ENCODE measurements at places on chromosomes 1 and 21.

DNA sequence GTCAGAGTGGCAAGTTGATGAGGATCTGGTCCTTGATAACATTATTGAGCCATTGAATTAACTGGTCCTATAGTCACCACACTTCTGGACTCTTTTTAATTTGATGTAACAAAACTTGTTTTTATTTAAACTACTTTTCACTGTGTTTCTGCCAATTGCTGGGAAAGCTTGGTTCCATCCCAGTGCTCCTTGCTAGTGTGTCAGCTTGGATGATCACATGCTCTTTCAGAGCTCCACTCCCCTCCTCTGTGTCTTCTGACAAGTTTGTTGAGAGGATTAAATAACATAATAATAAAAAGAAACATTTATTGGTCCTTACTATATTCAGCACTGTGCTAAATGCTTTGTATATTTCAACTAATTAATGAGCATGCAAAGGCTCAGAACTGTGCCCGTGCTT, 448.5 kb upstream of the B3GALT2 start:
- no peak for DNase-seq

DNA sequence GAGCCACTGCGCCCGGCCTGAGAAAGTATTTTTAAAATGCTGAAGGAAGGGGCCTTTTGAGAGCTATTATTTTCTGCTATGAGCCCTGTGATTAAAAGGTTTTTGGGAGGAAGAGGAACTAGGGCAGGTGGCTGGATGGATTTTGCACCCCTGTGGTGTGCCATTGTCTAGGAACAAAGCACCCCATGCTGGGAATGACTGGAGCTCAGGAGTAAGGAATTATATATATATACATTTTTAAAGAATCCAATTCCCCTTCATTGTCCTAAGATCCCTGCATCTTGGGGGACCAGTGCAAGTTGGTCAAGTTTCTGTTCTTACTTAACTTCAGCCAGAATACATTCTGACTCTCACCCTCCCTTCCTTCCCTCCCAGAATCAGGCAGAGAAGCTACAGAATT, 91.6 kb downstream of the ZNF648 start:
- DNase-seq, result no peak

- DNase-seq, result no peak
Measured at GRCh38 chr1:45669379-45669778, 17.0 kb downstream of the GPBP1L1 start.

GRCh38 chr1:200628223-200628881, 7.8 kb upstream of the KIF14 start:
- peak; percentile 9 for DNase-seq

- DNase-seq, result no peak
Measured at GRCh38 chr1:94143809-94144176, 22.8 kb upstream of the ABCA4 start.

DNA sequence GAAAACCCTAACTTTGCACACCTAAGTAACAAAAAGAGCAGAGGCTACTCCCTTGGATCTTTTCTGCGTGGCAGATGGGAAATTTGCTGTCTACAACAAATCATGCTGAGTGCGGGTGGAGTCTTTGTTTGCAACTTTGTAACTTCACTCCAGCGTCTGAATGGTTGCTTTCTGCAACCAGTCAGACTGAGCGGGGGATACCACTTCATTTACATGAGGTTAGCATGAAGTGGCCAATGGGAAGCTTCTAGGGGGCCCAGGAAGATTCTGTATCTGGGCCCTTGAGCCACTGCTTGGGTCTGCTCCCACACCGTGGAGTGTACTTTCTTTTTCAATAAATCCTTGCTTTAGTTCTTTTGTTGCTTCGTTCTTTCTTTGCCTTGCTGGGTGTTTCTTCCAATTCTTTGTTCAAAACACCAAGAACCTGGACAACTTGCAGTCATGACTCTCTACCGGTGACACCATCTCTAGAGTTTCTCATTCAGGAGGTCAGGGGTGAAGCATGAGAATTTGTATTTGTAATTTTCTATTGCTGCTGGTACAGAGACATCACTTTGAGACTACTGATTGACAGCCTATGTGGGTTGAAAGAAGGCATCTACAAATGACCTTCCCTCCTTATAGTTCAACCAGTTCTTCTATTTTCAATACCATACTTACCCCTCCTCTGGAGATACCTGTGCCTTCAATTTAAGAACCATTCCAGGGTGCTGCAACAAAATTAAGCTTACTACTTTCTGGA, 55.8 kb upstream of the RC3H1 start:
- DNase-seq, result no peak

DNA sequence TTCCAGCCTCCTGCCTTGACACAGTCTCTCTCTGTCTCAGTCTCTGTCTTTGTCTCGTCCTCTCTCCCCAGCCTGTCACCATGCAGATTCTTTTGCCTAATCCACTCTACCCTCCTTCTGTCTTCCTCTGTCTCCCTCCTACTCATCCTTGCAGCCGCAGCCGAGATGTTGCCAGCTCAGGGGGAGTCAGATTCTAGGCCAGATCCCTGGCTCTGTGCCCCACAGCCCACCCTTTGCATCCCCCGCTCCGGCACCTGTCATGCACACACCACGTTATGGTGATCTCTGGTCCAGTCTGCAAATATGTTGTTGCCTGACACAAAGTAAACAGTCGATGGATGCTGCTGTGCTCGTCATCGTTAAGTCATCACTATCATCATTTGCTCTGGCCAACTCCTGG, 35.5 kb upstream of the IGSF21 start:
- DNase-seq, result no peak

- no peak for DNase-seq
Measured at GRCh38 chr1:19063122-19063521, 106.6 kb upstream of the IFFO2 start.

- no peak for DNase-seq
Measured at GRCh38 chr1:119632841-119633240, 15.2 kb downstream of the ZNF697 start.

- DNase-seq, result no peak
Measured at GRCh38 chr1:16983649-16984048, 3.2 kb upstream of the MFAP2 start.

GRCh38 chr1:81432654-81433109, 368.1 kb upstream of the ADGRL2 start:
- DNase-seq, result no peak

- DNase-seq, result no peak
Measured at GRCh38 chr1:213714645-213715044, 273.1 kb upstream of the PROX1 start.

DNA sequence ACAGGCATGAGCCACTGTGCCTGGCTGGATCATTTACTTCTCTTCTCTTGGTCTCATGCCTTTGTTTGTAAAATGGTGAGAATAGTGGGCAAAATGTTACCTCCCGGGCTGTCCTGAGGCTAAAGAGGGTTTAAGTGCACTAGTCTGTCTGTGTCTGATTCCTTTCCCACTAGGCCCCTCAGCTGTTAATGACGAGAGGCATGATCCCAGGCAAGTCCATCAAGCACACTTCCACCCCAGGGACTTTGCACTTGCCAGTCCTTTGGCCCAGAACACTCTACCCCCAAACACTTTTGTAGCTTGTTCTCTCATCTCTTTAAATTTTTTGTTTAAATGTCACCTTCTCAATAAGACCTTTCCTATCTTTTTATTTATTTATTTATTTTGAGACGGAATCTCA, 13.8 kb upstream of the EPB41 start:
- no peak for DNase-seq

- no peak for DNase-seq
Measured at GRCh38 chr1:61925591-61926298, 183.5 kb downstream of the PATJ start.

- DNase-seq, result no peak
Measured at GRCh38 chr1:33085332-33085731, 4.4 kb downstream of the AZIN2 start.
